ENCODE measurements at places on chromosomes 2 and 18.

DNA sequence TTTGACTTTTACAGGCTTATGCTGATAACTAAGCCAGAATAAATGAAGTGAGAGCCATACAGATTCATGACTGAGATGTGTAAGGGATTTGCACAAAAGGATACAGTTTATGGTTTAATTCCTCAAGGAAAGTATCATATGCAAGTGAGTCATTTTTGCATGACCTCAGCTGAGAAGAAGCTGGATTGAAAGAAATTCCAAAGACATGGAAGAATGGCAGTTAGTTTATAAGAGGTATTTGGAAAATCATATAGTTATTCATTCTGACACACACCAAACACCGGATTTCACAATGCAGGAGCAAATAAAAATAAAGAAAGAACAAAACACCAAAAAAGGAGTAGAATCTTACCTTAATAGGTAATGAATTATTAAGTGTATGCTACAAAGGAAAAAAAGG, 83.2 kb upstream of the RND3 start:
- no peak for DNase-seq

GRCh38 chr2:47724221-47724981, 58.5 kb upstream of the MSH6 start:
- no peak for DNase-seq

- DNase-seq = no peak
Measured at GRCh38 chr2:80324525-80324924, 20.0 kb upstream of the LRRTM1 start.

GRCh38 chr18:10086458-10087210, 172.8 kb downstream of the VAPA start:
- no peak for DNase-seq

DNA sequence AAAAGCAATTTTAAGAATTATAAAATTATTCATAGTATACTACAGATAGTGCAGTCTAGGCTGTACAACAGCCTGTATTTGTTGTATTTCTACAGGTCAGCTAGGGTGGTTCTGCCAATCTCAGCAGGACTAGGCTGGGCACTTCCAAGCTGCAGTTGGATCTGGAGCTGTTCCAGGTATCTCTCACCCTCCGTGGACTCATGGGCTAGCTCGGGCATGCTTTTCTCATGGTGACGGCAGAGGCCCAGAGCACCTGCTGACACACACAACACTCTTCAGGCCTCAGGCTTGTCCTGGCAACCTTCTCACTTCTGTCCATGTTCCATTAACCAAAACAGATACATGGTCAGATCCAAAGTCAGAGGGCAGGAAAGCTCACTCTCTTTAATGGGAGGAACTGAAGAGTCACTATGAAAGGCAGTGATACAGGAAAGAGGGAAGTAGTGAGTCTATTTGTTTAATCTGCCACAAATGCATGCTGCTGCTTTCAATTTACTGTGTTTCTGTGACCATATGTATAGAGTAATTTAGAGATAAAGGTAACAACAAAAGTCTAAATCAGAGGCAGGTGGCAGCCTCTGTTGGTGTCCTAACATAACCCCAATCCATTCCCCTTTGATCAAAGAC, 462.4 kb upstream of the ACVR2A start:
- no peak for DNase-seq

DNA sequence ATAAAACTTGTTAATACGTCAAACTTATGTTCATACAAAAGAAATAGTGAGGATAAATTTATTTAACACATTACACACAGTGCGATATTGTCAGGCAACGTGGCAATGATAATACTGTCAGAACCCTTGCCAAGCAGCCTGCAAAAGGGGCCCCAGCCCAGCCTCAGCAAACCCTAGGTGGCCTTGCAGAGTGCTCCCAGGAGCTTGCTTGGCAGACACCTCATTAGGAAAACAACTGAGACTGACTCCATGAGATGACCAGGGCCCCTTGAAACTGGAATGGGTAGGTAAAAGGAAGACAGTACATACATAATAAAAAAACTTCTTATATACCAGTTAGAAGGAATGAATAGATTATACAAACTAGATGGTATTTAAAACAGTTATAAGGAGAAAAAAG, 136.6 kb upstream of the EPC2 start:
- DNase-seq = no peak

- DNase-seq = no peak
Measured at GRCh38 chr18:63164396-63164795, 155.2 kb downstream of the BCL2 start.

- no peak for DNase-seq
Measured at GRCh38 chr2:157842106-157842879, 33.8 kb downstream of the ACVR1 start.

GRCh38 chr2:121476684-121477083, 54.0 kb upstream of the RNU4ATAC start:
- no peak for DNase-seq

DNA sequence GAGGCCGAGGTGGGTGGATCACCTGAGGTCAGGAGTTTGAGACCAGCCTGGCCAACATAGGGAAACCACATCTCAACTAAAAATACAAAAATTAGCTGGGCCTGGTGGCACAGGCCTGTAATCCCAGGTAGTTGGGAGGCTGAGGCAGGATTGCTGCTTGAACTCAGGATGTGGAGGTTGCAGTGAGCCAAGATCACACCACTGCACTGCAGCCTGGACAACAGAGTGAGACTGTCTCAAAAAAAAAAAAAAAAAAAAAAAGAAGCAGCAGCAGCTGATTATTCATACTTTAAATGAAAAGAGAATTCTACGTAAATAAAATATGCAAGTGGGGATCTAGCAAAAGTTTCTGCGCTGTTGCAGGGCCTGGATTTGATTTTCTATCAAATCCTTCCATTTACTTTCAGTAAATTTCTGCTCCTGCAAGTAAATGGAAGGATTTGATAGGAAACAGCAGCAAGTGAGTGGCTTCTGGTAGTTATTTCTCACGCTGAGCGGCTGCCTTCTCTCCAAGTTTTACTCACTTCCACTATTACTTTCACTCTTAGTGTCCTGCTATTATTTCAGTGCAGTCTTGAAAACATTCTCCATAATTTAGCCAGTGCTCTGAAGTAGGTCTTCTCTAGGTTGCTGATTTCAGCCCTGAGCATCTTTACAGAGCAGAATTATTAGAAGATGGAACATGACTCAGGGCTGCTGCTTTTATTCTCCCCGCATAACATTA, 68.4 kb downstream of the SLC16A14 start:
- no peak for DNase-seq

DNA sequence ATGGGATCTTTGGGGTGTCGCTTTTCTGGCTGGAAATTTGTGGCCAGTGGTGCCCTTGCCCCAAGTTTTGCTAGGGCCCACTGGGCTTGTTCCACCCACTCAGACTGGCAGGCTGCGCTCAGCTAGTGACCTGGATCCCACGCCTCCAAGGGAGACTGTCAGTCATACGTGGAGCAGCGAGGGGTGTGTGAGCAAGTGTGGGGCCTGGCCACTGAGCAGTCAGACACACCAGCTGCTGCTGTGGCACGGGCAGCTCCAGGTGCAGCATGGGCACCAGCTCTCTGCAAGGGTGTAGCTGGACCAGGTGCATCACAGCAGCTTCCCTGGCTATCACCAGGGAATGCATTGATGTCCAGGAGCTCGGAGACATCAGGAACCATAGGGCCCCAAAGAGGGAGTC, 327.0 kb downstream of the NR4A2 start:
- no peak for DNase-seq

DNA sequence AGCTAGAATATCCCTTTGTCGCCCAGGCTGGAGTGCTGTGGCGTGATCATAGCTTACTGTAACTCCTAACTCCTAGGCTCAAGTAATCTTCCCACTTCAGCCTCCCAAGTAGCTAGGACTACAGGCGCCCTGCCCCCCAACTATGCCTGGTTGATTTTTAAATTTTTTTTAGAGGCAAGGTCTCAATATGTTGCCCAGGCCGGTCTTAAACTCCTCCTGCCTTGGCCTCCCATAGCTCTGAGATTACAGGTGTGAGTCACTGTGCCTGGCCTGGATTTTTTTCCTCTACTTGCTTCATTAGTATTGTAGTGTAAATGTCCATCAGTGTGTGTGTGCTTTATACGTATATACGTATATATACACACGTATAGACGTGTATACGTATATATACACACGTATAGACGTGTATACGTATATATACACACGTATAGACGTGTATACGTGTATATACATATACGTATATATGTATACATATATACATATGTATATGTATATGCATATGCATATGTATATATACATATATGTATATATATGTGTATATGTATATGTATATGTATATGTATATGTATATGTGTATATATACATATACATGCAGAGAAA, 124.4 kb downstream of the DIS3L2 start:
- no peak for DNase-seq

- DNase-seq = no peak
Measured at GRCh38 chr2:158649846-158650245, 145.3 kb upstream of the DAPL1 start.

GRCh38 chr2:122528958-122529705, 773.7 kb downstream of the TSN start:
- no peak for DNase-seq

- no peak for DNase-seq
Measured at GRCh38 chr2:240351826-240352426, 83.5 kb upstream of the GPC1 start.

DNA sequence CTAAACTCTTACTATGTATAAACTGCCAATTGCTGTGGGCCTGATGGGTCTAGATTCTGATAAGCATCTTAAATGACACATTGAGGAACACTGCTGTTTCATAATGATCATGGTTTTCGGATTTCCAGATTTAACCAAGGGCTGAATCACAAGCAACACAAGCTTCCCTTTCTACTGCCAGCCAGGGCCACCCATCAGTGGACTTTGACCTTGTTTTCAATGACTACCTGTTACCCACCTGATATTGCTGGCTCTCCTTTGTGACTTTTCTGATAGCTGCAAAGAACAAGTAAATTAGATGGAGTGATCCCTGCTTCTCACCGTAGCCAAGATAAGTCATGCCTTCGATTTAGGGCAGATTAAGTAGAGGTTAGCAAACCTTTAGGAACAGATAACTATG, 259.0 kb downstream of the PAX3 start:
- DNase-seq = no peak

DNA sequence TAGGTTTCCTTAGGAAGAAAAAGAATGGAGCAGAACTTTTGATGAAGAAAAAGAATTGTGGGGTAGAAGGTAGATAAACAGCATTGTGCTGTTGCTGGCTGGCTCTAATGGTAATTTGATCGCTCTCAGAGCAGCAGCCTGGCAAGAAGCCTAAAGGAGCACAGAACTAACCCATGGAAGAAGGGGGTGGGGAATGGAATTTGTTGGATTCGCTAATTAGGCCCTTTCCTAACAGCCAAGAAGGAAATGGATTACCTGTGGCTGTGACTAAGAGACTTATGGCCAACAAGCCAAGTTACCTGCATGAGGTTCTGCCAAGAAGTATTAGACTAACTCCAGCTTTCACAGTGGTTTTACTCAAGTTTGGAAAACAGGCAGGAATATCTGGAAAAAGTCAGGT, 210.6 kb downstream of the IKZF2 start:
- DNase-seq = no peak

DNA sequence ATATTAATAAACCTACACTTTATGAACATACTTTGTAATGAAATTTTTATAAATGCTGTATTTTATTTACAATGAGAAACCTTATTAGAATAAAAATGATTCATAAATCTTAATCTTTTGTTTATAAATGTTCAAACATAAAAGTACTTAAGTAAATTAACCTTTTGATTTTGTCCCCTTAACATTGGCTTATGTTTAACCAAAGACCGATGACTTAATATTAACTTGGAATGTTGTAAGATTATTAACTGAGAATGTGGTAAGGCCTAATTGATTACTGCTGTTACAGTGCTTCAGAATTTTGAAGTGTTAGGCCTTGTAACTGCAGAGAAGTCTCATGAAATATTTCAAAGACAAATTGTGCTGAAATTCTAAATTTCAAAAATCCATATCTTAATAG, 5.7 kb downstream of the CPS1 start:
- no peak for DNase-seq

DNA sequence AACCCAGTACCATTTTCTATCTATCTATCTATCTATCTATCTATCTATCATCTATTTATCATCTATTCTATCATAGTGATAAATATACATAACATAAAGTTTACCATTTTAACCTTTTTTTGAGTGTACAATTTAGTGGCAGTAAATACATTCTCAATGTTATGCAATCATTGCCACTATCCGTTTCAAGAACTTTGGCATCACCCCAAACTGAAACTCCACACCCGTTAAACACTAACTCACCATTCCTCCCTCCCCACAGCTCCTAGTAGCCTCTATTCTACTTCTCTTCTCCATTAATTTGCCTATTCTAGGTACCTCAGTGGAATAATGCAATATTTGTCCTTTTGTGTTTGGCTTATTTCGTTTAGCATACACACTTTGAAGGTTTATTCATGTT, 82.5 kb upstream of the KCNE4 start:
- no peak for DNase-seq

GRCh38 chr18:22639026-22639463, 221.3 kb upstream of the CTAGE1 start:
- DNase-seq = no peak

- no peak for DNase-seq
Measured at GRCh38 chr2:27115519-27115918, 3.4 kb downstream of the CGREF1 start.
